NCI-H2029 (cell line): ENCODE measurements at places on chromosomes 2 and 18.
A peak's percentile ranks its signal among the peaks of the same experiment; 100 is the strongest.

GRCh38 chr2:105645031-105645937, 99.4 kb upstream of the NCK2 start:
- no peak for DNase-seq

DNA sequence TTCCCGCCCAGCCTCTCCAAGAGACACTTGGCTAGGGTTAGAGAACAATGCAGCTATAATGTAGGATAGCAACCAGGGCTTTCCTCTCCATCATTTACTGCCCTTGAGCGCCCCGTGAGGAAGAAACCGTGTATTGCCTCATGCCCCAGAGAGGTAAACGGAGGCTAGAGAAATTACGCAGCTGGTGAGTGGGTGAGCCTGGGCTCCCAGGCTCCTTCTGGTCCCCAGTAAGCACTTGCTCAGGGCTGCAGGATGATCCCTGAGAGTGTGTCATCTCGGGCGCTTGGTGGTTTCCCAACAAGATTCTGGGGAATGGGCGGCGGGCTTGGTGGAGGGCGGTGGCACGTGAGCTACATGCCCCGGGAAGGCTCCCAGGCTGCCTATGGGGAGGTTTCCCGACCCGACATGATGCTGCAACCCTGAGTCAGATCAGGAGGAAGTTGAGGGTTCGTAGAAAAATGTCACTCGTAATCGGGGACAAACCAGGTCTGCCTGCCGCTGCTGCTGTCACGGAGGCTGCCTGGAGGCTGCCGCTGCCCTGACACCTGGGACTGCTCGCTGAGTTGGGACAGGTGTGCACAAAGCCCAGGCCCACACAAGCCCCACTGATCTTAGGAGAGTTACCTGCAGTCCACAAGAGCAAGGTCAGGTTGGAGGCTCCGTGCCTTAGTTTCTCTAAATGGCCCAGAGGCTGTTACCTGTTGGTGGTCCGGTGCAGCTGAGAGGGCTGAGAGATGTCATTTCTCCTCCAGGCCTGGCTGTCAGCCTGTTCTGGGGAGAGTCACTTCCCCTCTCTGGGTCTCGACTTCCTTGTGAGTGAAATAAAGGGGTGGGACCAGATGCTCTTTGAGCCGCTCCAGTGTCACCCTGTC, at the start of gene GPR55:
Gene GPR55, minus strand, starts transcription at position 773 of the 872 bp plus-strand sequence. CDS start 14,280 bp downstream, outside the sequence.
- no peak for DNase-seq

- no peak for DNase-seq
Measured at GRCh38 chr2:18795906-18796305, 206.5 kb upstream of the NT5C1B start.

GRCh38 chr2:58932801-58933200, 691.7 kb upstream of the FANCL start:
- no peak for DNase-seq

- peak; percentile 84 for DNase-seq
Measured at GRCh38 chr2:23404426-23404825, 19.4 kb downstream of the KLHL29 start.

- no peak for DNase-seq
Measured at GRCh38 chr2:196131949-196132925, 39.1 kb downstream of the STK17B start.

GRCh38 chr2:9037166-9037565, 33.7 kb upstream of the MBOAT2 start:
- no peak for DNase-seq

DNA sequence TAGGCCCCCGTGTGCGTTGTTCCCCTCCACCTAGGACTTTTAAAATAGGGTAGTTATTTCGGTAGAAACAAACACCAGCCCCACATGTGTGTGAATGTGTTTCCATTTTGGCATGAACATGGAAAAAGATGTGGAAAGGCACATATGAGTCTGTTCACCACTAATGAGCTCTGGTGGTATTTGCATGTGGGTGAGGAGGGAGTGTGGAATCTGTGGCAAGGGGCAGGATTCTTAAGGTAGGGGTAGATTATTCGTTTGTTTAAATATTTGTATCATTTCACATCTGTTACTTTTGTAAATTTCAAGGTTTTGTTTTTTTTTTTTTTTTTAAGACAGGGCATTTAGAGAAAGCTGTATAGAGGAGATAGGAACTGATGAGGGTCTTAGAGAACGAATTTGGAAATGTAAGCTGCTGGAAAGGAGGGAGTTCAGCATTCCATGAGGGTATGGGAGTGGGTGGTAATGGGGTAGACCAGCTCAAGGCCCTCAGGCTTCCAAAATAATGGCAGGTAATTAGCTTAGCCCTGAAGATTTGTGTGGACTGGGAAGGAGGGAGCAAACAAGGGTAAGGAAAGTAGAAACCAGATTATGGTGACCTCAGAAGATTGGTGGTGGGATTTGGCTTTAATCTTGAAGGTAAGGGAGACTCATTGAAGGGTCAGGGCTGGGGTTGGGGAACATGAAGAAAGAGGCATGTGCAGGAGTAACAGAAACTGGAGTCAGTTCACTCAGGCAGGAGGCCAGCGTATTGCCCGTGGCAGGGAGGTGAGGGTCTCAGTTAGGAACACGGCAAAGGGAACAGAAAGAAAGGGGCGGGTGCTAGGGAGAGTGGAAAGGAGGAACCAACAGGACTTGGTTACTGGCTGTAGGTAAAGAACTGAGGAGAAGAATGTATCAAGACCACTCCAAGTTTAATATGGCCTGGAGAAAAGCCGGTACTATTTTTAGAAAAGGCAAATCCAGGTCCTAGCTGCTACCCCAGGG, 123.6 kb downstream of the PLB1 start:
- DNase-seq, result no peak
